ENCODE measurements at places on chromosomes 11 and 22.
A peak's percentile ranks its signal among the peaks of the same experiment; 100 is the strongest.

DNA sequence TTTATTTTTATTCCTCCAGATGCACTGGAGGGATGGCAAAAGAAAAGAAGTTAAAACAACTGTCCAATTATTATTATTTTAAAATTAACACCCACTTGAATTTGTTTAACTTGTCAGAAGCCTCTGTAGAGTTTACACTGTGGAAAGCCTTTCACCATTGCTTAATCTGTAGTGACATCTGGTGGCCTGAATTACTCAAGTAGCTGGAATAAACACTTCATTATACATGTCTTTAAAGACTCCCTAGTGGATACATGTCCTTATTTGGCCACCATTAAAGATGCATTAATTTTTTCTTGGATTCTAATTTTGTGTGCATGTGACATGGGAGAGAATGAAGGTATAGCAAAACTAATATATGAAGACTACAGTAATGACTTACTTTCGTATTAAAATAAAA, 1496.5 kb downstream of the FAM181B start:
- no peak for DNase-seq
- no peak overlapping the region for H3K4me3 ChIP-seq
- no peaks in the 10 kb centered on the region for H3K27me3 ChIP-seq
- H3K27ac ChIP-seq = no peak overlapping the region

- H3K27ac ChIP-seq = peak overlapping the region; percentile 86
- peaks cover 100% of the 10 kb centered on the region for H3K4me1 ChIP-seq
- peaks cover 18% of the 10 kb centered on the region for H3K36me3 ChIP-seq
Measured at GRCh38 chr11:10653946-10654810, 39.4 kb downstream of the IRAG1 start.

- no peaks in the 10 kb centered on the region for H3K4me1 ChIP-seq
- no peaks in the 10 kb centered on the region for H3K27me3 ChIP-seq
- H3K4me3 ChIP-seq = no peak overlapping the region
Measured at GRCh38 chr11:33900159-33900840, 8.4 kb upstream of the LMO2 start.

DNA sequence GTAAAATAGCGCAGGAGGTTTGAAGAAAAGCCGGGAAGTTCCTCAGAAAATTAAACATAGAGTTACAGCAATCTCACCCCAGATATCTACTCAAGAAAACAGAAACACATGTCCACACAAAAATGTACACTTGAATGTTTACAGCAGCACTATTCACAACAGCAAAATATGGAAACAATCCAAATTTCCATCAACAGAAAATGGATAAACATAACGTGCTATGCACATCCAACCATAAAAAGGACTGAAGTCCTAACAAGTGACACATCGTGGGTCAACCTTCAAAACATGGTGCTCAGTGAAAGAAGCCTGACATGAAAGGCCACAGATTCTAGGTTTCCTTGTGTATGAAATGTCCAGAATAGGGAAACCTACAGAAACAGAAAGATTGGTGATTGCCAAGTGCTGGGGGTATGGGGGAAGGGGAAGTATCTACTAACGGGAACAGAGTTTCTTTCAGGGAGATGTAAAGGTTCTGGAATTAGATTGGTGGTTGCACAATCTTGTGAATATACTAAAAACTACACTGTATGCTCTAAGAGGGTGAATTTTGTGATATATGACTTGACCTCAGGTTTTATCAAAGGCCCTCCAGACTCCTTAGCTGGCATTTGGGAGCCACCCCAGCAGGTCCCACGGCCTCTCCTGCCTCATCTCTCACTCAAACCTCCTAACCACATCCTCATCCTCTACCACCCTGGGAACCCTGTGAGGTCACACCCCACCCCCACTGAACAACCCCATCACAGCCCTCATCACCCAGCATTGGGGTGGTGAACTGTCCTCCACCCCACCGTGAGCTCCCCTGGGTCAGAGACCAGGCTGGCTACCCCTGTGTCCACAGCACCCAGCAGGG, 69.2 kb upstream of the PRR5 start:
- no peak for DNase-seq
- no peaks in the 10 kb centered on the region for H3K36me3 ChIP-seq
- H3K27ac ChIP-seq = no peak overlapping the region
- H3K4me3 ChIP-seq = no peak overlapping the region
- H3K27me3 ChIP-seq = peaks cover 7% of the 10 kb centered on the region
- no peaks in the 10 kb centered on the region for H3K4me1 ChIP-seq

- peaks cover 9% of the 10 kb centered on the region for H3K36me3 ChIP-seq
- peaks cover 7% of the 10 kb centered on the region for H3K4me1 ChIP-seq
- H3K27ac ChIP-seq = peak within 1 kb of the TSS; percentile 91
- peak; percentile 100 for DNase-seq
- H3K4me3 ChIP-seq = peak within 1 kb of the TSS; percentile 63
Measured at GRCh38 chr11:62831520-62832335, at the start of gene STX5. Gene STX5, minus strand, starts transcription at chr11:62832051. Its CDS starts 808 bp downstream, at chr11:62831243.

GRCh38 chr11:10064828-10065227, 229.2 kb downstream of the SBF2 start:
- H3K36me3 ChIP-seq = no peaks in the 10 kb centered on the region
- H3K27me3 ChIP-seq = no peaks in the 10 kb centered on the region
- DNase-seq = no peak
- no peak overlapping the region for H3K4me3 ChIP-seq
- H3K4me1 ChIP-seq = peaks cover 3% of the 10 kb centered on the region

All from tibial artery (tissue), 4 donors.